ENCODE measurements at places on chromosomes 6 and 20.

DNA sequence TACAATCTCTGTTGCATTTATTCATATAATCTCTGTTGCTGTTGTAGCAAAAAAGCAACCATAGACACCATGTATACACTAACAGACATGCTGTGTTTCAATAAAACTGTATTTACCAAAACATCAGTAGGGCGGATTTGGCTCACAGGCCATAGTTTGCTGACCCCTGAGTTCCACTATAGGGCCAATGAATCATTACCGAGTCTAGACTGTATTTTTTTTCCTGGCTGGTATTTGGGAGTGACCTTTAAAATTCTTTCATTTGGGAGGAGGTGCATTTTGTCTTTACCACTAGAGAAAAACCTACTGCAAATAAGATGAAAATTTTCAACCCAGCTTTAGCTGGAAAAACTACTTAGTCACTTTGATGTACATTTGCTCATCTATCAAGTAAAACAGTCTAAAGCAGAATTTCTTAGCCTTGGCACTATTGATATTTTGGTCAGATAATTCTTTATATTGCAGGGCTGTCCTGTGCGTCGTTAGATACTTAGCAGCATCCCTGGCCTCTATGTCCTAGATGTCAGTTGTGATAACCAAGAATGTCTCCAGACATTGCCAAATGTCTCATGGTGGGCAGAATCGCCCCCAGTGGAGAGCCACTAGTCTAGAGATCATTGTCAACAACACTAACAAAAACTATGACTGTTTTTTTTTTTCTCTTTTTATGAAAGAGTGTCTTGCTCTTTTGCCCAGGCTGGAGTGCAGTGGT, 39.5 kb downstream of the DCBLD1 start:
- no peak for DNase-seq

DNA sequence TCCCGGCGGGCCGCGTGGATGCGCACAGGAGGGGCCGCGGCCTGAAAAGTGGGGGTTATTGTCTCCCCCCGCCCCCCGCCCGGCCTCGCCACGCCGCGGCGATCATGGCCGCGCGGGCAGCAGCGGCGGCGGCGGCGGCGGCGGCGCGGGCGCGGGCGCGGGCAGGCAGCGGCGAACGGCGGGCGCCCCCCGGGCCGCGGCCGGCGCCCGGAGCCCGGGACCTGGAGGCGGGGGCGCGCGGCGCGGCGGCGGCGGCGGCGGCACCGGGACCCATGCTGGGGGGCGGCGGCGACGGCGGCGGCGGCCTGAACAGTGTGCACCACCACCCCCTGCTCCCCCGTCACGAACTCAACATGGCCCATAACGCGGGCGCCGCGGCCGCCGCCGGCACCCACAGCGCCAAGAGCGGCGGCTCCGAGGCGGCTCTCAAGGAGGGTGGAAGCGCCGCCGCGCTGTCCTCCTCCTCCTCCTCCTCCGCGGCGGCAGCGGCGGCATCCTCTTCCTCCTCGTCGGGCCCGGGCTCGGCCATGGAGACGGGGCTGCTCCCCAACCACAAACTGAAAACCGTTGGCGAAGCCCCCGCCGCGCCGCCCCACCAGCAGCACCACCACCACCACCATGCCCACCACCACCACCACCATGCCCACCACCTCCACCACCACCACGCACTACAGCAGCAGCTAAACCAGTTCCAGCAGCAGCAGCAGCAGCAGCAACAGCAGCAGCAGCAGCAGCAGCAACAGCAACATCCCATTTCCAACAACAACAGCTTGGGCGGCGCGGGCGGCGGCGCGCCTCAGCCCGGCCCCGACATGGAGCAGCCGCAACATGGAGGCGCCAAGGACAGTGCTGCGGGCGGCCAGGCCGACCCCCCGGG, 637 bp downstream of the ARID1B start:
- DNase-seq = peak; percentile 43

GRCh38 chr6:1229301-1229700, 82.6 kb upstream of the FOXQ1 start:
- DNase-seq = no peak

- DNase-seq = no peak
Measured at GRCh38 chr6:82066196-82066595, 181.3 kb downstream of the IBTK start.

DNA sequence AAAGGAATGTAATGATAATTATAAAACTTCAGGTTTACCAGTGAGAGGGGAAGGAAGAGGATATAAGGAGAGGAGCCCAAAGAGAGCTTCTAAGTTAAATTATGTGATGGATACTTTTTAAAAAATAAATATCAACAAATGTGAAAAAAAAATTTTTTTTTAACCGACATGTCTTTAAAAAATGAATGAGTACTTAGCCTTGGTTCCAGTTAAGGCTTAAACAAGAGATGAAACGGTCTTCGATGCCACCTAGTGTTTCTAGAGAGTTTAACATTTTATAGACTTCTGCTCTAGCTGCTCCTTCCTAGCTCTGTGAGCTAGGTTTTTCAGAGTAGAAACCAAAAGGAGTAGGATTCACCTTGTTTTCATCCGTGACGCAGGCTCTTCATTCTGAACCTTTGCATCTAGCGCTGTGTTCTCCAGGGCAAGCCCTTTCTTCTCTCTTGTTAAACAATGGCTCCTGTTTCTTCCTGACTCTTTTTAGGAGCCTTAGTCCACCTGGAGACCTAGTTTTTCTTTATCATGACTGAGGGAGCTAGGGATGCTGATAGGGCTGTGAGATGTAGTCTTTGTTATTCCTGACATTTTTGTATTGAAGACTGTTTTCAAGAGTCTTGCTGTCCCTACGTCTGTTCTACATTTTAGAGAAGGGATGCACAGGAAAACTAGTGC, 42.4 kb upstream of the GNRH2 start:
- no peak for DNase-seq

DNA sequence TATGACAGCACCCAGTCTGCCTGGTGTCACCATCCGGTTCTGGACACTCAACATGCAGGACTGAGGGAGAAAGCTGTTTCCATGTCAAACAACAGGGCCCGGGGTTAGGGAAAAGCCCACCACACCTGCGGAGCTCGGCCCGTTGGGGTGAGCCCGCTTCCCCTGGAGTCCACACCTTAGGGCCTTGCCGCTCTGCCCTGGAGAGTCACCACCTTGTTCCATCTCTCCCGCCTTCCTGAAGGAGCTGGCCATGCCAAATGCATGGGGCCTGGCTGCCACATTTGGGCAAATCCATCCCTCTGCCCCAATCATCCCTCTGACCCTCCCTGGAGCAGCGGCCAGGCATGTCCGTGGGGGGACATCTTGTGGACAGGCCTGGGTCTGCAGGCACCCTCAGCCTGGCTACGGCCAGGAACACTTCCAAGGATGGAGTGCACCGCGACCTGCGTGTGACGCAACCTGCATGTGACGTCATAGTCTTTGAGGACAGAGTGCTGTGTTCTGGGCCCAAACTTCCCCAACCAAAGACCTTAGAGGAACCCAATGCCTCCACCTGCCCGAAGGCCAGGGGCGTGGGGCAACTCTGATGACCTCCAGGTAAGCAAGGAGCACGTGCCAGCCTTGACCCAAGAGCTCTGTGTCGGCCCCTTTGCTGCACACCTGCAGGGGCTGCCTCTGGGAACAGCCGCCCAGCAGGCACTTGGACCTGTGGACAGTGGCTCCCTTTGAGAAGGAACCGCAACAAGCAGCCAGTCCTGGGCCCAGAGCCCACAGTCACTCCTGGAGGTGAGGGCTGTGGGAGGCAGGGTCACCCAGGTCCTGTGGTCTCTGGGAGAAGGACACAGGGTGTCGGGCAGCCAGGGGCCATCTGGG, 1.7 kb downstream of the CABLES2 start:
- no peak for DNase-seq

DNA sequence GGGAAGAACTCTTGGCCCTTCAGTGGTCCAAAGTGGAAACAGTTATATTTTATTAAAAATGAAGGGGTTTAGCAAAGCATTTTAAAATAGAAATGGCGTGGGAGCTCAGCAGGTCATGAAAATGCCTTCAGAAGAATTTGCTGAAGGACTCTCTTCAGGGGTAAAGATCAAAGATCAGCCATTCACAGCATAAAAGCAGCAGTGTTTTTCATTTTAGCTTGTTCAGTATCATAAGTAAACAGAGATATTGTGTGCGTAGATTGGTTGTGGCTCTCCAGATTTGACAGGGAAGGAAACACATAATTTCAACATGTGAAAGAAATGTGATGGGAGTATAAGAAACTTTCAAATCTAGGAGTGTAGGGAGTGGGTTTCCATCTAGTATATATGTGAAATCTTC, 519.2 kb upstream of the MAP3K7 start:
- DNase-seq = no peak
